Ureter (tissue), 1 donor: ENCODE measurements at places on chromosomes 5 and 9.

DNA sequence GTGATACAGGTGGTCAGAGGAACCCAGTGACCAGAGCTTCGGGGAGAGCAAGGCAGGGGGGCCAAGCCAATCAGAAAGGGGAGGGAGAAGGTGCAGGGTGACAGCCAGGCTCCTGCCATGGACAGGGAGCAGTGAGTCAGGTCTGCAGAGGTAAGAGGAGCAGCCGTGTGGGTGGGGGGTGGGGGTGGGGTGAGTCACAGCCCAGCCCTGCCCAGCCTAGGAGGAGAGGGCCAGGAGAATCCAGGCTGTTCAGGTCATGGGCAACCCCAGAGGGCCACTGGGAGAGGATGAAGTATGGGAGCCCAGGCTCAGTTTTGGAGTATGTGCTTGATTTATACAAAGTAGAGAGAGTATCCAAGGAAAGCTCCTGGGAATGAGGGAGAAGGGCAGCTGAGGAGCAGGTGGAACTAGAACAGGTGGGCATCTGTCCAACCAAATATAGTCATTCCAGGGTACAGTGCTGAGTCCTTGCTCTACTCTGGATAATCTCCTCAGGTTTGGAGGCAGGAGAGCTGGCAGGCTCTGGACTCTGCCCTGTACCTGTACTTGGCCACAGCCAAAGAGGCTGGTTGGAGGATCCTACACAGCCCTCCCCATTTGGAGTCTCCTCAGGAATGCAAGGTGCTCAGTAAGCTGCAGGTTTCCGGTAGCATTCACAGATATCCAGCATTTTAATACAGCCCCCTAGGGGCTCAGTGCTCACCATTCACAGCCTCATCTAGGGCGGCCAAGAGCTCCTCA lies 1.6 kb downstream of the HBEGF start:
- DNase-seq = no peak

GRCh38 chr9:35828716-35829083 lies at the start of gene FAM221B:
Gene FAM221B, minus strand, starts transcription at chr9:35828732. Its CDS starts 2,571 bp downstream, at chr9:35826161.
- DNase-seq = no peak

DNA sequence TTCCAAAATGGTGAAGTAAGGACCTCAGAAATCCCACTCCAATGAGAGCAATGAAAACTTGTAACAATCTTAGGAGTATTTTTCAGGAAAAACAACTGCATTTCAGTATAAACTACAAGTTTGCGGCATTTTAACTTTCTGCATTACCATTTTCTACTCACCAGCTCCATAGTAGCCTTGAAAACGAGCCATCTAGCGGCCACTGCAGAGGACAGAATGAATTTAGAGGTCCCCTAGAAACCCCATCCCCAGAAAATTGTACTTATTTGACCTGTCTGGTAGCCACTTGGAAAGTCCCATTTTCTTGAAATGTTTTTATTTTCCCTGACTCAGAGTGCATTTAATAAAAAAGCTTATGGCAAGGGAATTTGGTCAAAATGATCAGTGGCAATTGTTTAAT lies 205.4 kb upstream of the ITGA1 start:
- no peak for DNase-seq

- no peak for DNase-seq
Measured at GRCh38 chr9:1969160-1969559, 46.0 kb upstream of the SMARCA2 start.

DNA sequence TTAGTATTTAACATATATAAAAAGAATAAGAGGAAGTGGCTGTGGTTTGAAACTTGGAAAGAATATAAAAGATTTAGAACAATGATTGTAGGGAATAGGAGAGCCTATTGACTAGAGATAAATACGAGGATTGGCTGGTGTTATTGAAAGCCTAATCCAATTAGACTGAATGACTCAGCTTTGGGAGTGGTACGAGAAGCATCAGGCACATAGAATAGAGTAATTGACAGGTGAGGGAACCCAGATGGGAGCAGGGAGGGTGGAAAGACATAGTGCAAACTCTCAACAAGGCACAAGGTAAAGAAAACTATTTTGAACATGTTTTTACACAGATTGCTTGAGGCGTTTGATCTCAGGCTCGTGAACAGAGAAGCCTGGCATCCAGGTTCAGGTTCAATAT lies 338.9 kb upstream of the KLF9 start:
- no peak for DNase-seq

- DNase-seq = no peak
Measured at GRCh38 chr9:29021632-29022031, 1448.4 kb upstream of the C9orf72 start.

DNA sequence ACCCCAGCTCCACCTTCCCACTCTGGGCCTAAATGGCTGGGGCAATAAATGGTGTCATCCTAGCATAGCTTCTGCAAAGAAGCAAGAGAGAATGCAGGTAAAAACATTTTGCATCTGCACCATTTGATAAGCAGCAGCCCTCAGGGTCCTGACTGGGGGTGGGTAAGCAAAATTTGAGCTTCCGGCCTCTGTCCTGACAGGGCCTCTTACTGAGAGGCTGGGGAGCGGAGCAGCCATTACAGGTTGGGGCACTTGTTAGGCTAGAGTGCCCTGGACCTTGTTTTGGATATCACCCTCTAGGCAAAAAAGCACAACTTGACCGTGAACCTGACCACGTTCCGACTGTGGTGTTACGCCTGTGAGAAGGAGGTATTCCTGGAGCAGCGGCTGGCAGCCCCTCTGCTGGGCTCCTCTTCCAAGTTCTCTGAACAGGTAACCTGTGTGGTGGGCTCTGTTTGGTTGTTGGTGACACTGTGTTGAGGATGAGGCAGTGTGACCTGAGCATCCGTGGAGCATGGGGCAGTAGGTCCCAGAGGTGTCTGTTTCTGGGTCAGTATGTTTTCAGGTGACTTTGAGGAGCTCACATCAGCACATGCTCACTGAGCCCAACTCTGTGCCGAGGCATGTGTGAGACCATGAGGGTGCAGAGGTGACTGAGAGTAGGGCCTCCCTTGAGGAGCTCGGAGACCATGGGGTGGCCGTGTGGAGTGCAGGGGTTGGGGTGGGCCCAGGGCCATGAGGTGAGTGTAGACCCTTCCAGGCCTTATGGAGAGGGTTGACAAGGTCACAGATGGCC lies 23.1 kb downstream of the USP20 start:
- DNase-seq = no peak

DNA sequence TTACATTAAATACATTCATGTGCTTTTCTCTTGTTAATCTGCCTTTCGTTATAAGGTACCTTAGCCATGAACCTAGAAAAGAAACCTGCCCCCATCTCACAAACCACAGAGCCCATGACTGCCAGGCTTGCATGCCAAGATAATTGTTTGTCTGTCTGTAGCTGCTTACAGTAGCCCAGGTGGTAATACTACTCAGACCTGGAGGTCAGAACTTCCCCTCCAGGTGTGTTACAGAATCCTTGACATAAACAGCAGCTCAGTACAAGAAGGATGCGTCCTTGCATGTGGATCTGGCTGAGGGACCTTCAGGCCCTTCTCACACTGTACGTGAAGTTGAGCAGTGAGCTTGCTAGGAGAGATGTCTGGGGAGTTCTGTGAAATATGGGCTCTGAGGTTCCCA lies 291.4 kb downstream of the CSNK1G3 start:
- DNase-seq = no peak

DNA sequence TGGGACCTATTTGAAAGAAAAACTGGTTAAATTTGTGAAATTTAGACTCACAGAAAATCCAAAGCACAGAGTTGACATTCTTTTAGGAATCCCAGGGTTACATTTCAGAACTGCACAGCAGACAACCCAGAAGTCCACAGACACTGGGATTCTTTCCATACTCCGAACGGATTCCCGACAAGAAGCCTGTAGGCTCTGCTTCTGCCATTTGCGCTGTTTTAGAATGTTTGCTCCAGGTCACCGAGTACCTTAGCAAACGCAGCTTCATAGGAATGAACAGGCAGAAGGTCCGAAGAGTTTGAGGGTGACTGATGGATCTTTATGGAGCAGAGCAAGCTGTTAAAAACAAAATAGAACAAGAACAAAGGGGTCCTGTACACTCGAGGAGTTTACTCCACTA lies 84.5 kb upstream of the NFIB start:
- DNase-seq = no peak

GRCh38 chr9:127979333-127980059 lies 1.3 kb downstream of the EEIG1 start:
- no peak for DNase-seq

- no peak for DNase-seq
Measured at GRCh38 chr5:146069780-146070099, 35.6 kb downstream of the PLAC8L1 start.

GRCh38 chr5:16467363-16468219 lies 2.0 kb upstream of the ZNF622 start:
- DNase-seq = no peak

DNA sequence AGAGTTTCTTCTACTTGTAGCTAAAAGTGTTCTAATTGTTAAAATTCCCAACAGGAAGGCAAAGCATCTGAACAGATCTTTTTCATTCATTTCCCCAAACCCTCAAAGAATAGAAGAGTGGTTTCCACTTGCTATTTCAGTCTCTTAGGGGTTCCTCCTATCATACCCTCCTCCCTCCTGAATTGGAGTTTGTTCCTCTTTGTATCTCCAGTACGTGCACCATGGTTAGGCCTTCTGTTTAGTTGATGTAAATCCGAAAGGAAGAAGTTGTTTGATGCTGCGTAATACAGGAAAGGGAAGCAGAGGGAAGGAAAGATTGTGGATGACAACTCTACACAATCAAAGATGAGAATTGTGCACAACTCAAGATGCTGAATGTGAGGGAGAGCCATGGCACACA lies 303.6 kb downstream of the PIK3R1 start:
- no peak for DNase-seq

DNA sequence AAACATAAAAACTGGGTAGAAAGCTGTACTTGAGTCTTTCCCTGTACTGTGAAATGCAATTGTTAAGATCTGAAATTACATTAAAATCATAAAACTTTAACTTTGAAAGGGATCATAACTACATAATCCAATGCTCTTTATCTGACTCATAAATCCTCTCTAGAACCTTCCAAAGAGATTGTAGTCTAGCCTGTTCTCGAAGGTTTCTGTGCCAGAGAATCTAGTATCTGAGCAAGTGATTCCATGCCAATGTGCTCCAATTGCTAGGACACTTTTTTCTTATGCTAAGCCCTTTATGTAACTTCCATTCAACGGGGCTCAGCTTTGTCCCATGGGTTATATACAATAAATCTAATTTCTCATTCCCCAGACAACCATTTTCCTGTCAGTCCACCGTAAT lies 21.1 kb downstream of the DDX31 start:
- no peak for DNase-seq

DNA sequence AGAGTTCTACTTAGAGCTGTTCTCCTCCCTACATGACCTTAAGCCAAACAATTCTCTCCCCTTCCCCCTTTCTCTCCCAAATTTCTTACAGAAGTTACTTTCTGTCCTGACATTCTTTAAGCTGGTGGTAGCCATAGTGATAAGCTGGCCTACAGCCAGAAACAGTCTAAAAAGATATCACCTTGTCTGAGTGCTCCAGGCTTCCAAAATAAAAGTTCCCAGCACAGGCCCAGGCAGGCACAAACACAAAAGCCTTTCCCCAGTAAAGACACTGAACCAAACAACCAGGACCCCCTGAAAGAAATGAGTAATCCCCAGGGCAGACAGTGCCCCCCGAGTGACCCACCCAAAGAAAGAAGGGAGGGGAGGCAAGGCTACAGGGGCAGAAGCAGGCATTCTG lies 19.2 kb downstream of the SIL1 start:
- peak; percentile 62 for DNase-seq

DNA sequence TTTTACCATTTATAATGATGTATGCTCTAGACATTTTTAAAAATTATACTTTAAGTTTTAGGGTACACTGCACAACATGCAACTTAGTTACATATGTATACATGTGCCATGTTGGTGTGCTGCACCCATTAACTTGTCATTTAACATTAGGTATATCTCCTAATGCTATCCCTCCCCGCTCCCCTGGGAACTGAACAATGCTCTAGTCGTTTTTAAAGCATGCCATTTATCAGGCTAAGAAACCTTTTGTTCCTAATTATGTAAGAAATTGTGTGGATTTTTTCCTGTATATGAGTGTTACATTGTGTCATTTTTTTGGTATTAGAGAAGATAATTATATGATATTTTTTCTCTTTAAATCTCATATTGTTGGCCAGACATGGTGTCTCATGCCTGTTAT lies 72.8 kb upstream of the SGCD start:
- no peak for DNase-seq

DNA sequence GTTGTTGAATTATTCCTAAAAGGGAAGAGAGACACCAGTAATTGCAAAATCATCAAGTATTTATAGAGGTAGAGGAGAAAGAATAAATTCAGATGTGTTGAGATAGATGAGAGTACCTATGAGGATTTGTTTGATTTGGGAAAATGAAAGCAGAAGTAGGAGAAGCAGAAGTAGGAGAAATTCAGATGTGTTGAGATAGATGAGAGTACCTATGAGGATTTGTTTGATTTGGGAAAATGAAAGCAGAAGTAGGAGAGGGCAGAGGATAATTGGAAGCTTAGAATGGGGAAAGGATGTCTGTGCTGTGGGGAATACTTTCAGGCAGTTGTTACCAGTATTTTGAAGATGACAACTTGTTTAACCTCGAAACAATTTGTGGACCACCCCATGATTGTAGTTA lies 35.1 kb upstream of the ZCCHC7 start:
- no peak for DNase-seq

DNA sequence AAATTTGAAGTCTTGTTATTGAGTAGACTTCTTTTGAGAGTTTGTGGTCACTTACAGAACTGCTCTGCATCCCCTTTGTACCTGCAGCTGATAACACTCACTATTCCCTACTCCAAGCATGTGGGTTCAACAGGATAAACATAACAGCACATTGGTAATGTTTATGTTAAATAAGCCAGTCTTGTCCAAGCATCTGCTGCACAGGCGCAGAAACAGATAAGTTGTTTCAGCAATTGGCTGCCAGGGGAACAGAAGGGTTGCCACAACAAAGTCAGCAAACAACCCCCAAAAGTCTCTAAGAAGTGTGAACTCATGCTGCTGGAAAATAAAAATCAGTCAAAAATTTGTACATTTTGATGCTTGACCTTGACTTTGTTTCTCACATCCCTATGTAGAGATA lies 174.6 kb downstream of the GDNF start:
- no peak for DNase-seq

- DNase-seq = no peak
Measured at GRCh38 chr9:124264823-124265233, 7.1 kb downstream of the NEK6 start.

- no peak for DNase-seq
Measured at GRCh38 chr9:89395931-89396710, 77.8 kb downstream of the SECISBP2 start.

DNA sequence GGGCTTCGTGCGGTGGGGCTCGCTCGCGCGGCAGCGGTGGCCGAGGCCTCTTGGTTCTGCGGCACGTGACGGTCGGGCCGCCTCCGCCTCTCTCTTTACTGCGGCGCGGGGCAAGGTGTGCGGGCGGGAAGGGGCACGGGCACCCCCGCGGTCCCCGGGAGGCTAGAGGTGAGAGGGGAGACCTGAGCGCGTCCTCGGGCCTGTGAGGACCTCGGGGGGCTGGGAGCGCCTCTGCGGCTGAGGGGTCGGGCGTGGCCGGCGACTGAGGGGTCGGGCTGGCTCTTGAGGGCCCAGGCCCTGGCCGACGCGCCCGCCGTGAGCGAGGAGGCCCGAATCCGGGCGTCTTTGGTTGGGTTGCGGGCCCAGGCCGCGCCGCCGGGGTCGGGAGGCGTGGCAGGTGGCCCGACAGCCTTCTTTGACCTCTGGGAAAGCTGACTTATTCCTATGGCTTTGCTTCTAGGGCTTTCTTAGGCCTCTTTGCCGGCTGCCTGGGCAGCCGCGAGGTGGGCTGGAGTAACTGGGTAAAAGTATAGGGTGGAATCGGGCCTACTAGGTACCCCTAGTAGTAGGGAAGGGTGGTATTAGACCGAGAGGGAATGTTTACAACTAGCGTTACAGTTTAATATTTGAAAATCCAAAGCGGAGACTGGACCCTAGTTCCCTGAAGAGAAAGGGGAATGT lies at the start of gene CANX:
CANX (plus strand) TSS at position 33 of the 681 bp plus-strand sequence. CDS start 6,715 bp downstream, outside the sequence.
- DNase-seq = no peak

- DNase-seq = no peak
Measured at GRCh38 chr9:98955259-98955658, 11.6 kb downstream of the COL15A1 start.
